ENCODE measurements at places on chromosomes 7 and 10. TPM values are rescaled to one million over a fixed set of nuclear protein-coding genes. Genes with fewer than 3 reads are reported as not detected.

Gene GPR15LG
- 0.32 TPM for total RNA-seq

Gene PRR15
- 46.1 TPM for total RNA-seq

Gene SMKR1
- 2.0 TPM for total RNA-seq

Gene ASB10
- total RNA-seq, result not detected

Gene DKK1
- 9.3 TPM for total RNA-seq

Gene UBTD1
- total RNA-seq, result 13.8 TPM
